Renal cortex interstitium (tissue), 15 donors: ENCODE measurements at places on chromosomes 12 and 14.

DNA sequence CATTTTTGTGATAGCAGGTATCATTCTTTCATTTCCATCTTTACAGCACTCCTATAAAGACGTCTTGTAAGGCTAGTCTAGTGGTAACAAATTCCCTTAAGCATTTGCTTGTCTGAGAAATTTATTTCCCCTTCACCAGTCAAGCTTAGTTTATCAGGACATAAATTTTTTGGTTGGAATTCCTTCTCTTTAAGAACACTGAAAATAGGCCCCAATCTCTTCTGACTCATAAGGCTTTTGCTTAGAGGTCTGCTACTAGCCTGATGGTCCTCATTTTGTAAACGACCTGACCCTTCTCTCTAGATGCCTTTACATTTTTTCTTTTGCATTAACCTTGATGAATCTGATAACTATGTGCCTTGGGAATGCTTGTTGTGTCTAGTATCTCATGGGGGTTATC is 20.3 kb downstream of the OLR1 start:
- DNase-seq = no peak

GRCh38 chr14:58717211-58717610 is 79.4 kb downstream of the DACT1 start:
- no peak for DNase-seq

DNA sequence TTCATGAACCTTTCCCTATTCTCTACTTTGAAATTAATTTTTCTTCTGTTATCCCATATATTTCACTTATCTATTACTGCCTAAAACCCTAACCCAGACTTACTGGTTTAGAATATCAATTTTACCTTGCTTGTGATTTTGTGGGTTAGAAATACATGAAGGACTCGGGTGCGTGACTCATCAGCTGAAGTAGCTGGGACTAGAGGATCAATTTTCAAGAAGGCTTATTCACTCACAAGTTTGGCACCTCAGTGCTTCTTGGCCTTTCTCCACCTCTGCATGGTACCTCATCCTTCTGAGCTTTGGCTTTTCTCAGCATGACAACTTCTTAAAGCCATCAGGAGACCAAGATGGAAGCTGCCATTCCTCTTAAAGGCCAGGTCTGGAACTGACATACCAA is 57.8 kb downstream of the TMEM117 start:
- no peak for DNase-seq

GRCh38 chr14:96953087-96953874 is 156.1 kb downstream of the VRK1 start:
- DNase-seq = no peak

- no peak for DNase-seq
Measured at GRCh38 chr12:124510301-124510970, 57.0 kb downstream of the NCOR2 start.

GRCh38 chr12:66241061-66242043 is 52.3 kb downstream of the IRAK3 start:
- DNase-seq = no peak

DNA sequence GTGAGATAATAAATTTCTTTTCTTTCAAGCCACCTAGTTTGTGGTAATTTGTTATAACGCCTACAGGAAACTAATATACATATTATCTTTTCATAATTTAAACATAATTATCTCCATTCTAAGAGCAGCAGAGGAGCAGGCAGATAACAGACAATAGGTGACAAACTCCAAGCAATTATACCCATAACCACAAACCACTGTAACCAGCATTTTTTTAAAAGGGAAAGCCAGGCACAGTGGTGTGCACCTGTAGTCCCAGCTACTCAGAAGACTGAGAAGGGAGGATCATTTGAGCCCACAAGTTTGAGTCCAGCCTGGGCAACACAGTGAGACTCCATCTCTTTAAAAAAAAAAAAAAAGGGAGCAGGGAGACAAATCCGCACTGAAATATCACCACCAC is 54.9 kb downstream of the ATF7 start:
- DNase-seq = no peak

- DNase-seq = no peak
Measured at GRCh38 chr14:101845896-101846295, 84.4 kb downstream of the PPP2R5C start.

- no peak for DNase-seq
Measured at GRCh38 chr12:104276273-104277131, 27.0 kb upstream of the EID3 start.

GRCh38 chr12:71158361-71158882 is 623 bp upstream of the TSPAN8 start:
- no peak for DNase-seq

- no peak for DNase-seq
Measured at GRCh38 chr14:68501171-68501570, 291.7 kb downstream of the ZFP36L1 start.

- DNase-seq = no peak
Measured at GRCh38 chr12:50626026-50626425, 121.2 kb downstream of the DIP2B start.

DNA sequence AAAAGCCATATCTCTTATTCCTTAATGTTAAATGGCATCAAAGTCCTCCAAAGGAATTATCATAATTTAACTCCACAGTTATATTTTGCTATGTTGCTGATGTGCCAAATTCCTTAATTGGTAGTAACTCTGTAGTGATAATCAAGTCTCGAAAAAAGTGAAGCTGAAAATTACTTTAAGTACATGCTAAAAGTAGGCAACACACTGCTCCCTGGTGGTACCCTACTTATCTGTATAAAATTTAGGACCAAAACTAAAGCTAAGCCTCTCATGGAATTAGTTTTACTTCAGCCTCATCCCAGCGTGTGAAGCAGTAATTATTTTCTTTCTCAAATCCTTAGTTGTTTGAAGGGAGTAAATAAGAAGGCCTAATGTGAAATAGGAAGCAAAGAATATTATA is 132.8 kb downstream of the TTLL5 start:
- no peak for DNase-seq

DNA sequence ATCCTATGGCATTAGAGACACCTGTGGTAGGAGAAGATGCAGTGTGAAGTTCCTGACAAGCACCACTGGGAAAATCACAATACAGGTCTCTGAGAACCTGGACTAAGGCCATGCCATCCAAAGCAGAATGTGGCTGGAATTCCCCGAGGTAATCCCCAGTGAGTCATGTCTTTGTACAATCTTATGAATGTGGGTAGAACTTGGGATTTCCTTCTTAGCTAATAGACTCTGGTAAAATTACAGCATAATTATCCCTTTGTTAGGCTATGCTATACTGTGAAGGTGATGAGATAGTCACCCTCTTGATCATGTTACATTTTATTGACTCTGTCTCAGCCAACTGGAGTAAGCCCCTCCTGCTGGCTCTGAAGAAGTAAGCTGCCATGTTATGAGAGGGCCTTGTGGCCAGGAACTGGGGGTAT is 224.3 kb upstream of the DCN start:
- no peak for DNase-seq

DNA sequence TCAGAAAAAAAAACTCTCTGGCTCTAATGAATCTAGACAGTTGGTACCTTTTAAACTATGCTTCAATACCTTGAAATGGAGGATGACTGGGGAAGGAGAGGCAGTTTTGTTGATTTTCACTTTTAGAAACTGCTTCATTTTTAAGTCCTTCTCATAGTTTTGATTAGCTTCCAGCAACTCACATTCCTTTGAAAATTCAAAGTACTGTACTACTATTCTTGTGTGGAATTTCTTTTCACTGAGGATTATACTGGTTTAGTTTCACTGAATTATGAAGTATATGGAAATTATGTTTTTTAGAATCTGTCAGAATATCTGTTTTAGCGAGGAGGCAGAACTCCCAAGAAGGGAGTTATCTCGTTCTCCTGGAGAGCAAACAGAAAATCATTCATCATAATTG is 116.3 kb downstream of the TGFB3 start:
- DNase-seq = no peak

DNA sequence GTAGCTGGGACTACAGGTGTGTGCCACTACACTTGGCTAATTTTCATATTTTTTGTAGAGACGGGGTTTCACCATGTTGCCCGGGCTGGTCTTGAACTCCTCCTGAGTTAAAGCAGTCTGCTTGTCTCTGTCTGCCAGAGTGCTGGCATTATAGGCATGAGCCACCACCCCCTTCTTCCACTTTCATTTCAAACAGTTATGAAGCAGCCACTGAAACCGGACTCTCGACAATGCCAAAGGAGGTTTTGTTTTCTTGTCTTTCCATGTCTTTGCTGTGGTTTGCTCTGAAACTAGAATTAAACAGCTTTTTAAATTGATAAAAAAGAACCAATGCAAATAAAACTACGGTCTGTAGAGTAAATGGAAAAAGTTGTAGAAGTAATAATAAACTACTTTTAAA is 30.4 kb downstream of the RAP1B start:
- DNase-seq = no peak

DNA sequence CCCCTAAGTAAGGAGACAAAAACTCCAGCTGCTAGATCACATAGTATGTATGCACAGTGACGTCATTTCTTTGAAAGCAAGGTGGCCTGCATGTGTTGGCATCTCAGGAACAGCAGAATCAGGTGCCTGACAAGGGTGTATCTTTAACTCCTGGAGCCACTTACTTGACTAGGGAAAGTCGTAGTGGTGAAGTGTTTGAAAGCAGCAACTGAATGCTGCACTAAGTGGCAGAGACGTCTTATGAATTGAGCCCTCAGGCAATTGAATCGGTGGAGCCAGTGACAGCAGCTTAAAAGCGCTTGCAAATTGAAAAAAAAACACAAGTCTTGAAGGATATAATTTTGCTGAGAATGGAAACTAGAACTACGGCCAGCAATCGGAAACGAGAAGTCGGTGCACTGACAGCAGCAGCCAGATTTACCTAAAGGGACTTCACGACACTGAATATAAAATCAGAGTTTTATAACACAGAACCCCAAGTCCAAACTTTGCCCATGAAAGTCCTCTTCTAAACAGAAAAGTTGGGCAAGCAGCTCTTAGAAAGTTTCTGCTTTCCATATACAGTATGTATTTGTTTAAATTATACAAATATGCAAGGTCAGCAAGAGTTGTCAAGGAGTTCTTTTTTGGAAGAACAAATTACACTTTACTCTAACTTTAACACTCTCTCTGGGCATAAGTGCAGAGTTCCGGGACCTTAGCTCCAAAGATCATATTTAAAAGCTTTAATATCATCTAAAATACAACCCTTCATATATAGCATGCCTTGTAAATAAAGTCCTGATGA is 1.1 kb downstream of the IGF1 start:
- DNase-seq = no peak

GRCh38 chr14:95140060-95140858 is 17.1 kb downstream of the DICER1 start:
- DNase-seq = no peak

- no peak for DNase-seq
Measured at GRCh38 chr12:115037830-115038229, 353.9 kb upstream of the TBX3 start.

- DNase-seq = no peak
Measured at GRCh38 chr14:99790201-99790977, 2.8 kb upstream of the EML1 start.

GRCh38 chr12:54649825-54650224 is 1.7 kb upstream of the DCD start:
- no peak for DNase-seq

- DNase-seq = peak; percentile 23
Measured at GRCh38 chr14:79356040-79356439, 855.3 kb downstream of the DIO2 start.

DNA sequence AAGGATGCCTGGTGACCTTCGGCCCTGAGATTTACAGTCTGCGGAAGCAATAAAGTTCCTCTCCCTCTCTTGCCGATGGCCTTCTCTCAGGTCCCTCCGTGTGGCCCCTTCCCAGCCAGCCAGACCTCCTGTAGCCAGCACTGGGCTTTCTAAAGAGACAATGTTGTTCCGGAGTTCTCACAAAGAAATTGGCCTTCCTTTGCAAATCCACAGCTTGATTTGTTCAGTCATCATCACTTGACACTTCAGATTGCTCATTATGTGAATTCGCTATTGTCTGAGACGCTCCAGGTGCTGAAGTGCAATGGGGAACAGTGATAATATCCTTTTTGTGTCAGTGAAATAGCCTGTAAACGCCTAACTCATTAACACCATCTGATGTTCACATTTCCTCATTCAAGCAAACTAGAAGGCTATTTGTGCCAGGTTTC is 43.7 kb upstream of the GPHB5 start:
- no peak for DNase-seq

- DNase-seq = no peak
Measured at GRCh38 chr14:80924365-80925103, 17.0 kb downstream of the CEP128 start.

DNA sequence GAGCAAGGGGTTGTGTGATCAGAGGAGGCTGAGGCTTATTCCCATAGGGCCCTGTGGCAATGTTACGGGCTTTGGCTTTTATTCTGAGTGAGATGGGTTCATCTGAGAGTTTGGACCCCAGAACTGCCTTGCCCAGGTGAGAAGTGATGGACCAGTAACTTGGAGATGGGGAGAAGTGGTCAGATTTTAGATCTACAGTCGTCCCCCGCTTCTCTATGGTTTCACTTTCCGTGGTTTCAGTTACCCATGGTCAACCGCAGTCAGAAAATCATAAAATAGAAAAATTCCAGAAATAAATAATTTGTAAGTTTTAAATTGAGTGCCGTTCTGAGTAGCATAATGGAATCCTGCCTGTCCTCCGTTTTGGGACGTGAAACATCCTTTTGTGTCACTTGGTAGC is 40.2 kb upstream of the PPP1CC start:
- DNase-seq = no peak

DNA sequence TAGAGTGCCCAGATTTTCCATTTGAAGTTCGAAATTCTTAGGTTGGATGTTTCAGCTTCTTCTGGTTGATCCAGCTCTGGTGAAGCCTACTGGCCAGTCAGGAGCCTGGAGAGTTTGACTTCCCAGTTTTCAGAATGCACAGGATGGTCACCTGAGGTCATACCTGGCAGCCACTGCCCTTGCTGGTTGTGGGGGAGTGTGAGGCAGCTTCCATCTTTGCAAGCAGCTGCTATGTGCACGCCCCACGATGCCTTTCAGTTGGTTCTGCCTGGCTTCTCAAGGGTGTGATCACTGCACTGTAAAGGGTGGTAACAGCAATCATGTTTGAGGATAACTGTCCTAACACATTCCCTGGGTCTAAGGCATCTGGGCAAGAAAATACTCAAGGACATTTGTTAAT is 15.4 kb downstream of the CCDC92 start:
- DNase-seq = no peak

DNA sequence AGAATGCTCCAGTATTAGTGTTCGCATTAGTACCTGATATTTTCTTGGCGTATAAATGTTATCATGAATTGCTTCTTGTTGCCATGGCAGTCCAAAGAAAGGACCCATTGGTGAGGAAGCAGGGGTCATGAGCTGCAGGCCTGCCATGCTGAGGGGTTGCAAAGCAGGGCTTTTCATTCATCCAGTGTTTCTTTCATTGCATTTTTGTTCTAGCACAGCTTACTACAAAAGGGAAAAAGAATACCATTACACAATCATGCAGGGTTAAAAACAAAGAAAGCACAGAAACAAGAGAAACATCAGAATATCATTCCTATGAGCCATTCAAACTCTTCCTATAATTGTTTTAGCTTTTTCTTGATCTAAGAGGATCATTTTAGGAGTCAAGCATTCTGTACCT is 24.0 kb downstream of the DICER1 start:
- no peak for DNase-seq

DNA sequence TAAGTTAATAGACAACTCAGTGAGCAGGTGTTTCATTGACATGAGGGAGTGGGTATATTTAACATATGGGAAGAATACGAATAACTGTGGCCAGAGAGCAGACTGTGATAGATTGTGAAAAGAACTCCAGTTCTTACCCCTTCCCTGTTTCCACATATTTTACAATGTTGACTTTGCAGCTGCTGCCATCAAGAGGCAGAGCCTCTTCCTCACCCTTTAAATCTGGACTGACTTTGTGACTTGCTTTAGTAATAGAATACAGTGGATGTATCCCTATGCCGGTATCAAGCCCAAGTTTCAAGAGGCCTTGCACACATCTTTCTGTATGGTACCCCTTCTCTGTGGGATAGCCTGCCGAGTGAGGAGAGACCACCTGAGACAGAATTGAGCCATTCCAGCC is 356.7 kb downstream of the ETNK1 start:
- DNase-seq = no peak
